Heart left ventricle (tissue), 16 donors: ENCODE measurements at places on chromosomes 3 and 15. TPM values are rescaled to one million over a fixed set of nuclear protein-coding genes. Genes with fewer than 3 reads are reported as not detected.

Gene ISL2
- not detected for total RNA-seq

Gene GAP43
- total RNA-seq, result 0.56 TPM

DNA sequence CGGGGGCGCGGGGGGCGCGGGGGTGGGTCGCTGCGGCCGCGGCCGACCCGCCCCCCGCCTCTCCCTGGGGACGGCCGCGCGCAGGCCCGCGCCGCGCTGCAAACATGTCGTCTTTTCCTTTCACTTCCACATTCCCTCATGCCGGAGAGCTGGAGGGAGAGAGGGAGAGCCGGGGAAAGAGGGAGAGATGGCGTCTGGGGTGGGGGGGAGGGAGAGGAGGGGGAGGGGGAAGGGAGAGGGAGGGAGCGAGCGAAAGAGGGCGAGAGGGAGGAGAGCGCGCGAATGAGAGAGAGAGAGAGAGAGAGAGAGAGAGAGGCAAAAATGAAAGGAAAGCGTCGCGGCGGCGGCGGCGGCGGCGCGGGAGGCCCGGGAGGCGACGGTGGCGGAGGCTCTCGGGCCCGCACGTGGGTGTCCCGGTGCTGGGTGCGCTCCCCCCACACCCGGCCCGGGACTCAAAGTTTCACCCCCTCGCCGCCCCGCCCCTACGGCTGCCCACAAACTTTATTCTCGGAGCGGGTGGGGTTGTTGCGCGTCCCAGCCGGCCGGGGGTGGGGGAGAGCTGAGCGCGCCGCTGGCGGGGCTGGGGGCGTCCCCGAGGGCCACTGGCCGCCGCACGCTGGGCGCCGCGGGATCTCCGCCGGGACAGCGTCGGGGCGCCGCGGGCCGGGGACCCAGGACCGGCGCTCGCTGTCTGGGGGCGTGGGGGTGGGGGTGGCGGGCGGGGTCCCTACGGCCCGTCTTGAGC lies 731 bp downstream of the ZNF710 start:
- no peaks in the 10 kb centered on the region for H3K36me3 ChIP-seq
- peak; percentile 73 for DNase-seq
- H3K4me1 ChIP-seq, result peaks cover 66% of the 10 kb centered on the region

GRCh38 chr3:171256445-171257250 lies 203.6 kb downstream of the TNIK start:
- DNase-seq, result no peak
- H3K27me3 ChIP-seq, result no peaks in the 10 kb centered on the region
- no peaks in the 10 kb centered on the region for H3K36me3 ChIP-seq
- H3K27ac ChIP-seq, result no peak overlapping the region
- no peak overlapping the region for H3K4me3 ChIP-seq

GRCh38 chr3:186003610-186004009 lies 65.8 kb upstream of the TRA2B start:
- no peak for DNase-seq
- no peak overlapping the region for H3K4me3 ChIP-seq
- H3K27me3 ChIP-seq, result no peaks in the 10 kb centered on the region
- no peaks in the 10 kb centered on the region for H3K4me1 ChIP-seq

GRCh38 chr15:82540984-82541431 lies 751 bp upstream of the RPS17 start:
- DNase-seq, result no peak
- peak overlapping the region; percentile 84 for H3K27ac ChIP-seq
- peaks cover 30% of the 10 kb centered on the region for H3K36me3 ChIP-seq
- no peaks in the 10 kb centered on the region for H3K27me3 ChIP-seq
- peak overlapping the region; percentile 64 for H3K4me3 ChIP-seq

GRCh38 chr15:44033894-44034293 lies 161.2 kb downstream of the FRMD5 start:
- H3K36me3 ChIP-seq, result no peaks in the 10 kb centered on the region
- no peak for DNase-seq
- H3K27ac ChIP-seq, result no peak overlapping the region
- no peaks in the 10 kb centered on the region for H3K27me3 ChIP-seq
- peaks cover 17% of the 10 kb centered on the region for H3K4me1 ChIP-seq
- no peak overlapping the region for H3K4me3 ChIP-seq

GRCh38 chr3:42229942-42230688 lies 35.9 kb downstream of the CCK start:
- no peak overlapping the region for H3K27ac ChIP-seq
- no peaks in the 10 kb centered on the region for H3K27me3 ChIP-seq
- no peak for DNase-seq
- no peaks in the 10 kb centered on the region for H3K36me3 ChIP-seq

- peaks cover 2% of the 10 kb centered on the region for H3K36me3 ChIP-seq
- H3K27ac ChIP-seq, result peak overlapping the region; percentile 43
- no peaks in the 10 kb centered on the region for H3K27me3 ChIP-seq
- DNase-seq, result no peak
- peak overlapping the region; percentile 74 for H3K4me3 ChIP-seq
These were observed 907 bp downstream of the PLXNA1 start for GRCh38 chr3:126983653-126984390.

Gene ADIPOQ
- total RNA-seq, result 10.2 TPM

GRCh38 chr3:159761369-159761768 lies 227.3 kb upstream of the IL12A start:
- H3K4me1 ChIP-seq, result peaks cover 10% of the 10 kb centered on the region
- H3K27ac ChIP-seq, result peak overlapping the region; percentile 100
- no peaks in the 10 kb centered on the region for H3K27me3 ChIP-seq
- H3K36me3 ChIP-seq, result no peaks in the 10 kb centered on the region

Gene LTF
- total RNA-seq, result 4.3 TPM

- H3K36me3 ChIP-seq, result no peaks in the 10 kb centered on the region
- H3K27ac ChIP-seq, result peak overlapping the region; percentile 16
- H3K4me1 ChIP-seq, result peaks cover 64% of the 10 kb centered on the region
- no peak overlapping the region for H3K4me3 ChIP-seq
These were observed 2.6 kb upstream of the MAP4 start for GRCh38 chr3:48018841-48019240.

Gene LIPC
- 1.4 TPM for total RNA-seq

- H3K27ac ChIP-seq, result no peak overlapping the region
- no peaks in the 10 kb centered on the region for H3K36me3 ChIP-seq
- H3K4me3 ChIP-seq, result no peak overlapping the region
- H3K27me3 ChIP-seq, result no peaks in the 10 kb centered on the region
These were observed 22.0 kb downstream of the COLQ start for GRCh38 chr3:15499536-15499935.

- H3K27me3 ChIP-seq, result no peaks in the 10 kb centered on the region
- no peaks in the 10 kb centered on the region for H3K36me3 ChIP-seq
- no peak for DNase-seq
- H3K4me1 ChIP-seq, result peaks cover 44% of the 10 kb centered on the region
These were observed 135.1 kb downstream of the TMCO5A start for GRCh38 chr15:38069511-38070011.

DNA sequence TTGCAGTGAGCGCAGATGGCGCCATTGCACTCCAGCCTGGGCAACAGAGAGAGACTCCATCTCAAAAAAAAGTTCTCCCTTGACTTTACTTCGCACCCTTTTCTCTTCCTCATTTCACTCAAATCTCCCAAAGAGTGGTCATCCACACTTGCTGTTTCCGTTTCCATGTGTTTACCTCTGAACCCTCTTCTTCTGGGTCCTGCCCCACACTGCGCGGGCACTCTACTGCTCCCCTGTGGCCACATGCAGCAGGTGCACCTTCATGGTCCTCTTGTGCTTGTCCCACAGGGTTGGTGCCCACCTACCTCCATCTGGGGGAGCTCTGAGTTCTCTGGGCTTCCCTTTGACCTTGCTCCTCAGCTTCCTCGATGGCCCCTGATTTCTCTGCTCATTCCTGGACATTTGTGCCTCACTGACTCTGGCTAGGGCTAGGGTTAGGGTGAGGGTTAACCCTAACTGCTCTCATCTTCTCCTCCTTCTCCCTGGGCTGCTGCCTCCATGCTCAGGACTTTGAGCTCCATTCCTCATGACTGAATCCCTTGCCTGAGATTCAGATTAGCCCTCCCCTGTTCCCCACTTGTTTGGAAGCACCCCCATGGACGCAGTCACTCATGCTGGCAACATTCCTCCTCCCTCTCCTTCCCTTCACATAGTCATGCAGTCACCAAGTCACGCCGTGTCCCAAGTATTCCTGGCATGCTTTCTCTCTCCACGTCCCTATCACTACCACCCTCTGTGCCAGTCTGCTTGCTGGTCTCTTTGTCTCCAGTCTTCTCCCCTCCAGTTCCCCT lies 26.6 kb upstream of the KY start:
- DNase-seq, result peak; percentile 25
- H3K27ac ChIP-seq, result peak overlapping the region; percentile 64
- H3K4me1 ChIP-seq, result peaks cover 7% of the 10 kb centered on the region
- H3K36me3 ChIP-seq, result no peaks in the 10 kb centered on the region
- no peak overlapping the region for H3K4me3 ChIP-seq

- peak; percentile 76 for DNase-seq
- H3K27me3 ChIP-seq, result no peaks in the 10 kb centered on the region
- H3K36me3 ChIP-seq, result no peaks in the 10 kb centered on the region
- no peaks in the 10 kb centered on the region for H3K4me1 ChIP-seq
- peak overlapping the region; percentile 81 for H3K27ac ChIP-seq
These were observed 10.3 kb upstream of the KIF7 start for GRCh38 chr15:89665449-89666181.

DNA sequence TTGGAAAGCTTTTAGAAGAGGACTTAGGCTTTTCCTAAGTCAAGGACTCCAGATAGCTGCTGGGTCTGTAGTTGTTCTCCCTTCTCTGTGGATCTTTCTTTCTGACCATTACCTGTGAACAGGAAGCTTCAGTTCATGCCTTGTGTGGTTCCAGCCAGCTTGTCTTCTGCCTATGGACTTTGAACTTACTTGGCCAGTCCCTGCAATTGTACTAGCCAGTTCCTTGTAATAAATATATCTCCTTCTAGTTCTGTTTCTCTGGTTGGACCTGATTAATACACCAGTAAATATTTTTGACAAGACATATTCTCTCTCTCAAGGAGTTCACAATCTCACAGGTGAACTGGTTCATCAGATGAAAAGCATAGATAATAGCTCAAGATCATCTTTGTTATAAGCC lies 341.3 kb upstream of the DPPA4 start:
- H3K36me3 ChIP-seq, result no peaks in the 10 kb centered on the region
- no peaks in the 10 kb centered on the region for H3K27me3 ChIP-seq
- H3K4me3 ChIP-seq, result no peak overlapping the region
- H3K27ac ChIP-seq, result no peak overlapping the region
- no peak for DNase-seq

DNA sequence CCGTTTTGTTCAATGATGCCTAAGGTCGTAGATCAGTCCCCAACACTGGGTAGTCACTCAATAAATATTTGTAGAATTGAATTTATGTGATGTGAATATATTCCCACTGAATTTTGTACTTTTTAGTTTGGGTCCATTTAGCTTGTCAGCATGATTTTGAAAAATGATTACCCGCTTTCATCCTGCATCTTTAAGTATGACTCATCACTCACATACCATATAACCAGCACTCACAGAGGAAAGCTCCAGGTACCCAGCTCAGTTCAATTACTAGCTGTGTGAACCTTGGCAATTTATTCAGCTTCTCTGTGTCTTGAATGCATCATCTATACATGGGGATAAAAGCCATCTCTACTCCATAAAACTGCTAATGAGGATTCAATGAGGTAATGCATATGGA lies 2.2 kb upstream of the MLF1 start:
- H3K4me1 ChIP-seq, result peaks cover 4% of the 10 kb centered on the region
- H3K4me3 ChIP-seq, result no peak overlapping the region
- DNase-seq, result no peak
- H3K27ac ChIP-seq, result peak overlapping the region; percentile 87
- no peaks in the 10 kb centered on the region for H3K27me3 ChIP-seq

Gene CD200R1
- total RNA-seq, result 0.75 TPM

Gene RTP3
- total RNA-seq, result not detected

GRCh38 chr15:33700695-33701303 lies 267.5 kb upstream of the CHRM5 start:
- no peak overlapping the region for H3K4me3 ChIP-seq
- no peaks in the 10 kb centered on the region for H3K36me3 ChIP-seq
- peak; percentile 57 for DNase-seq
- peaks cover 7% of the 10 kb centered on the region for H3K4me1 ChIP-seq
- no peak overlapping the region for H3K27ac ChIP-seq
- peaks cover 13% of the 10 kb centered on the region for H3K27me3 ChIP-seq

- H3K4me1 ChIP-seq, result peaks cover 2% of the 10 kb centered on the region
- H3K27me3 ChIP-seq, result no peaks in the 10 kb centered on the region
- DNase-seq, result no peak
- H3K4me3 ChIP-seq, result no peak overlapping the region
- no peaks in the 10 kb centered on the region for H3K36me3 ChIP-seq
These were observed 62.5 kb upstream of the SNRK start for GRCh38 chr3:43223670-43224364.

Gene SLCO2A1
- total RNA-seq, result 9.6 TPM

Gene HDC
- not detected for total RNA-seq

Gene SOX2
- total RNA-seq, result not detected

GRCh38 chr15:94387849-94388441 lies 156.6 kb downstream of the MCTP2 start:
- no peaks in the 10 kb centered on the region for H3K36me3 ChIP-seq
- no peaks in the 10 kb centered on the region for H3K4me1 ChIP-seq

- peaks cover 7% of the 10 kb centered on the region for H3K4me1 ChIP-seq
- H3K27ac ChIP-seq, result no peak overlapping the region
- H3K36me3 ChIP-seq, result no peaks in the 10 kb centered on the region
- H3K27me3 ChIP-seq, result no peaks in the 10 kb centered on the region
- no peak for DNase-seq
These were observed 25.0 kb upstream of the UACA start for GRCh38 chr15:70788114-70789049.

DNA sequence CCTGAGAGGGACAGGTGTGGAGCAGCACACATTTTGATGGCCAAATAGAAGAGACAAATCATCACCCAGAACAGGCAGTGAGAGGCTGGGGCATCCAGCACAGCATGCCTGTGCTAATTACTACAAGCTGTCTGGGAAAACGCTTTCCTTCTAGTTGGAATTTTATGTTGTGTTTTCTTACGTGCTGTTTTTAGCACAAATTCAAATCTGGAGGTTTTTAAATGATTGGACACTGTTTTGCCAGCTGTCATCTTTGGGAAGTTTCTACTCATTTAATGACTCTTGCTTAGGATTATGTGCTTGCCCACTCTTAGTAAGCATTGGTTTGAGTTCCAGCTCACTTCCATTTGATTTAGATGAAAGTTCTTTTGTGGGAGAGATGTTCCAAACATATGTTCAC lies 43.5 kb downstream of the EAF1 start:
- H3K4me3 ChIP-seq, result no peak overlapping the region
- no peaks in the 10 kb centered on the region for H3K4me1 ChIP-seq
- no peaks in the 10 kb centered on the region for H3K36me3 ChIP-seq
